ENCODE measurements at places on chromosomes 7 and 10.

- no peak for DNase-seq
Observed at GRCh38 chr7:15463801-15464666, 97.8 kb downstream of the AGMO start.

- no peak for DNase-seq
Observed at GRCh38 chr10:12160664-12161063, 31.2 kb downstream of the SEC61A2 start.

GRCh38 chr10:27819781-27820531, 74.3 kb upstream of the MKX start:
- DNase-seq = no peak

- DNase-seq = no peak
Observed at GRCh38 chr10:113038183-113038582, 88.1 kb downstream of the TCF7L2 start.
